Stimulated activated CD8-positive, alpha-beta memory T cell treated with anti-CD3 and anti-CD28 coated beads, Interleukin-4, amount 100 ng/mL, for 4 hours (primary cell): ENCODE measurements at places on chromosomes 13 and 19.

DNA sequence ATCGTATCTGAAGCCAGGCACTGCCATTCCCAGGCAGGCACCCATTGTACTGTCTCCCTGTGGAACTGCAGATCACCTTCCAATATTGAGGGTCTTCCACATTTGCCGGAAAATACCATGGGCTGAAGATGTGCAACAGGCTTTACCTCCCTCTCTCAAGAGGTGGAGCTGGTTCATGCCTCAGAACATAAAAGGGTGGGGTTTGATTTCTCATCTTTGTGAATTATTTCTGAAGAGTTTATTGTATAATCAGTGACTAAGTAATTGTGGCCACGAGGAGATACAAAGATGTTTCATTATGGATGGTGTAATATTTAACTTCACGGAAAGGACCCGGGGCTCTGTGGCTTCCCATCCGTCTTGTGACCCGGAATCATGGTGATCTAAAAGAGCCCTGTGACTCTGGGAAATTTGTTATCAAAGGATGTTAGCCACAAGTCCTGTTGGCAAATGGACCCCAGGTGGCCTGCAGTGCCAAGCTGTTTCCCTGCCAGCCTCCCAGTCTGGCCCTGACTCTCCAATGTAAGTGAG, 230.5 kb downstream of the LACC1 start:
- no peak for DNase-seq

GRCh38 chr13:32538143-32538620, 413 bp downstream of the N4BP2L2 start:
- DNase-seq, result no peak

- no peak for DNase-seq
Observed at GRCh38 chr13:98273824-98274742, 97.0 kb upstream of the RNF113B start.

DNA sequence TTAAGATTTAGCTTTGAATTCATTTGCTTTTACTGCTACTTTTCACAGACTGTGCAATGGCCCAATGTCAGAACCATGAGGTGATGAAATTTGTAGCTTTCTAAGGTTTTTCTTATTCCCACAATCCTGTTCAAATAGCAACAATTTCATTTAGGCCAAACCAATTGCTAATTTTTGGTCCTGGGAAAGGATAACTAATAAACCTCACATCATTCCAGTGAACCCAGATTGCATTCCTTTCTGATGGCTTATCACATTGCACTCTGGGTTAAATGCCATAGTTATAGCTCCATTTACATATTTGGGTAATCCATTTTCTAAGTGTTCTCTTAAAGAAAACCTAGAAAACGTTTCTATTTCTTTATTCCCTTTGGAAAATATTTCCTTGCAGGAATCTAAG, 22.9 kb upstream of the POMP start:
- no peak for DNase-seq

- DNase-seq, result no peak
Observed at GRCh38 chr13:76937281-76937820, 11.0 kb upstream of the ACOD1 start.

DNA sequence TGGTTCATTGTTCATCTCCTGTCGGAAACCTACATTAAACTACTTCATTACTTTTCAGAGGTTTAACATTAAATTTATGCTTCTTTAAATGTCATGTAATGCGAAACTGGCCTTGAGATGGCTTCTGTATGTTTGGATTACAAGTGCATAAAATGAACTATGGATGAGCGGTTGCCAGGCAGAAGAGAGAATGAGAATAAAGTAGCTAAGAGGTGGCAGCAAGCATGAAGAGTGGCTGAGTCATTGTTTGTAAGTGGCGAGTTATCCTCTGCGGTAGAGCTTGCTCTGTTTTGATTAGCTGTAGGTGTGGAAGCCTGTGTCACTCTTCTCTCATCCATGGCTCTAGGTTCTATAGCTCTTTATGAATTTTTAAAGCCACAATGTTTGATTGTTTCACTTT, 1139.6 kb upstream of the PCDH9 start:
- no peak for DNase-seq

GRCh38 chr13:67620665-67621064, 390.5 kb upstream of the PCDH9 start:
- no peak for DNase-seq

DNA sequence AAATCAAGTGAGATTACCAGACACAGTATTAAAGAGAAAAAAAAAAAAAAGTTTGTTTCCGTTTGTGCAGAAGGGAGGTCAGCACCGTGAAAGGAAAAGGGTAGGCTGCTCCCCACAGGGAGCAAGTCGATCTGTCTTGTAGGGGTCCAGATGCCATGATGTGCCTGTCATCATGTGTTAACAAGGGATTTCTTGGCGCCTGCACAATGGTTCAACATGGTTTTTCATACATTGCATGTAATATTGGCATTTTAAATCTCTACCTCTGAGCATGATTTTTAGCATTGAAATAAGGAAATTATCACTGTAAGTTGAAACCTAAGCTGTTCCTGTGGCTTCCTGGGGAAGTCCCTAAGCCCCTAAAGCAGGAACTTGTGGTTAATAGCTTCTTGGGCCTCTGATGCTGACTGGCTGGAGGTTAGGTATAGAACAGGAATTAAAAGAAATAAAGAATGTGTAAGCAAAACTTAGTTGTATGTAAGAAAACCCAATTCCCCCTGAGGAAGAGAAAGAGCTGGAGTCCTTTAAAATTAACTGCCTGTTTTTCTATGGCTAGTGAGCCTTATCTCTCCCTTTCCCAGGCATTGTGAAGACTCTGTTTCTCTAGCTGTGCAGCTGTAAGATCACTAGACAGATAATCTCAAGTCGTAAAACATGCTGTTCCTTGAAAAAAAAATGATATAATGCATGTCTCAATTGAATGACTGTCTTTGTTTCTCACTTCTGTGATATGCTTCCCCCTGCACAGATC, 7.4 kb upstream of the FCGBP start:
- DNase-seq, result peak; percentile 26

GRCh38 chr19:532561-533363, 1.2 kb downstream of the CDC34 start:
- DNase-seq, result no peak

DNA sequence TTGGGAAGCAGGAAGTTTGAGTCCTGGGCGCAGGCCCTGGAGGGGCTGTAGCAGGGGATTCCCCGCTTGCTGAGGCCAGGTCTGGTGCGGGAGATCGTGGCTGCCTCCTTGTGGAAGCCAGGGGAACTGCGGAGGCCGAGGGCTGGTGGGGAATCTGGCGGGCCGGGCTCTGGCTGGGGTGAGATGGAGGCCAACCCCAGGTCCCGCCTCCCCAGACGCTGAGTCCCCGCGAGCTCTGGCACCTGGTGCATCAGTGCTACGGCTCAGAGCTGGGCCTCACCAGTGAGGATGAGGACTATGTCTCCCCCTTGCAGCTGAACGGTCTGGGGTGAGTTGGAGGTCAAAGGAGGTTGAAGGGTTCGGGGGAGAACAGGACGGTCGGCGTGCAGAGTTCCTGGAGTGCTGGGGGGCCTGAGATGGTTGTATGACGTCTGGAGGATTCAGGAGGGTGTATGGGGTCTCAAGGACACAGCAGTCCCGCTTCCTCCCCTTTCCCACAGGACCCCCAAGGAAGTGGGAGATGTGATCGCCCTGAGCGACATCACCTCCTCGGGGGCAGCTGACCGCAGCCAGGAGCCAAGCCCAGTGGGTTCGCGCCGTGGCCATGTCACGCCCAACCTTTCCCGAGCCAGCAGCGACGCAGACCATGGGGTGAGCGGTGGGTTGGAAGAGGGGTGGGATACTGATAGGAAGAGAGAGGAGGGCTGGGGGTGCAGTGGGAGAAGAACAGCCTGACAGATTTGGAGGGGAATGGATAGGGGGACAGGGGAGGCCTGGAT, 13.1 kb downstream of the GRAMD1A start:
- DNase-seq, result peak; percentile 57

DNA sequence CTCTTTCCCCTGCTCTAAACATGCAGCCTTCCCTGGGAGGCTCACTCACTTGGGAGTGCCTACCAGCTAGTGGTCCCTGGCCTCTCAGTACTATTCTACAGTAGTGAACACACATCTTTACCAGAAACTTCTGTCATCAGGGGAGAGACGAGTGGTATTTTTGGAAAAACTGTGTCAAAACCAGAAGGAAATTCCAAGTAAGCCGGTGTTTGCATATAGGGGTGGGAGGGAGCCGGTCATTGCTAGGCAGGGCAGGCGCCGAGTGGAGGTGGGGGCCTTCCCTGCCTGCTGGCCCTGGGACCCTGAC, 7.0 kb downstream of the RPS9 start:
- DNase-seq, result no peak

DNA sequence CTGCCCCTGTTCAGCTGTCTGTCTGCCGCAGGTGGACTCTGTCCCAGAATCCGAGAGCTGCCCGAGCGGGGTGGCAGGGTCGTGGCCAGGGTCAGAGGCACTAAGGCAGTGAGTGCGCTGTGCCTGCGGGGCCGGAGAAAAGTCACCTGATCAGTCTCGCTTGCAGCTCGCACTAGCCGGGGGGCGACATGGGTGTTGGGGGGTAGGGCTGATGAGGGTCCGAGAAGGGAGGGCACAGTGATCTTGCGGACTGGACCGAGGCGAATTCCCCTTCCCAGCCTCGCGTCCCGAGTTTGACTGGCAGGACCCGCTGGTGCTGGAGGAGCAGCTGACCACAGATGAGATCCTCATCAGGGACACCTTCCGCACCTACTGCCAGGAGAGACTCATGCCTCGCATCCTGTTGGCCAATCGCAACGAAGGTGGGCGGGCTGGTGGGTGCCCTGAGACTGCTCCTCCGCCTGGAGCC, 627 bp downstream of the GCDH start:
- no peak for DNase-seq

- peak; percentile 32 for DNase-seq
Observed at GRCh38 chr19:49017666-49018351, 918 bp upstream of the LHB start.

DNA sequence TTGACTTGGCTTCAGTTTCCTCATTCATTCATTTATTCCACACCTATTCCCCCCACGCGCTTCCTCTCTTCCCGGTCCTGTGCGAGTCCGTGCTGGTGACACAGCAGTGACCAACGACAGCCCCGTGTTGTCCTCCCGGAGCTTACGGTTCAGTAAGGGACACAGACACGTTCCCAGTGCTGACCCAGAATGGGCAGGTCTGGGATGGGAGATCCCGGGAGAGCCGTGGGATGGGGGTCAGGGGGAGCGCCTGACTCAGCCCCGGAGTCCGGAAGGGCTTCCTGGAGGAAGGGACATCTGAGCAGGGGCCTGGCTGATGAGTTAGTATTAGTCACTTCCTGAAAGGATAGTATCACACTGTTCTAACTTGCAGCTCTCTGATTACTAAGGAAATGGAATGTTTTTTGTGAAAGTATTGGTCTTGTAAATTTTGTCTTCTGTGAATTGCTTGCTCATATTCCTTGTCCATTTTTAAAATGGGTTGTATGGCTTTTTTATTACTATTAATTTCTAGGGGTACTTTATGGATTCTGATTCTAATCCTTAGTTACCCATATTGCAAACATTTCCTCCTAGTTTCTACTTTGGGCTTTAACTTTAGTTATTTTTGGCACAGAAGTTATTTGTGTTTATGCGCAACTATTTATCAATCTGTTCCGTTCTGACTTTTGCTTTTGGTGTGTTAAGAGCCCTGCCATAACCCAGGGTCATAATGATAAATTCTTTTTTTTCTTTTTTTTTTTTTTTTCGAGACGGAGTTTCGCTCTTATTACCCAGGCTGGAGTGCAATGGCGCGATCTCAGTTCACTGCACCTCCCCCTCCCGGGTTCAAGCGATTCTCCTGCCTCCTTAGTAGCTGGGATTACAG, 708 bp upstream of the ERCC1 start:
- DNase-seq, result no peak

GRCh38 chr19:46068345-46069258, 27.8 kb upstream of the IGFL4 start:
- no peak for DNase-seq

- no peak for DNase-seq
Observed at GRCh38 chr13:74869846-74870245, 612.1 kb downstream of the TBC1D4 start.

- DNase-seq, result no peak
Observed at GRCh38 chr13:80371840-80372509, 31.0 kb upstream of the SPRY2 start.

DNA sequence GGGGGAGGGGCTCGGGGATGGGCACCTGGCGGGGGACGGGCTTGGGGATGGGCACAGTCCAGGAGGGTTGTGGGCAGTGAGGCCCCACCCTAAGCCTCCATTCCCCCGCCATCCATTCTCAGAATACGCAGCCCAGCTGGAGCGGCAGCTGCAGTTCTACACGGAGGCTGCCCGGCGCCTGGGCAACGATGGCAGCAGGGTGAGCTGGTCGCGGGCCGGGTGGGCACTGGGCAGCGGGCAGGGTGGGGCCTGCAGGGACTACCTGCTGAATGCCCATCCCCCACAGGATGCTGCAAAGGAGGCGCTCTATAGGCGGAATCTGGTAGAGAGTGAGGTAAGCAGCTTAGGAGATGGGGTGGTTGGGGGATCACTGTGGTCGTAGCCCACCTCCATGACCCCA, 8.3 kb downstream of the PODNL1 start:
- DNase-seq, result no peak

DNA sequence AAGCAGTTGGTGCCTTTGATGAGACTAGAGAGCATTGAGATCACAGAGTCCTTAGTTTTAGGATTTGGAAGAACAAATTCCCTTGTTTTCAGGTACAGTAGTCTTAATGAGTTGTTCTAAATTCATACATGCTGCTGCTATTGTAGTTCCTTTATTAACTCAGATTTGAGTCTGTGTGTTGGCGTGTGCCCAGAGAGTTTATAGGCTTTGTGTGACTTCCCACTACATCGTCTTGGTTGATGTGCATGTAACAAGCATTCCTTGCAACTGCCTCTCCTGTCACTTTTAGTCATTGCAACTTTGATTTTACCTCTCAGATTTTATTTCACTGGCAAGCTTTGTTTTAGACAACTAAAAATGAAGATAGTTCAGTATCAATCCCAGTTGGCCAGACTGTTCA, 135.5 kb downstream of the ZAR1L start:
- no peak for DNase-seq

DNA sequence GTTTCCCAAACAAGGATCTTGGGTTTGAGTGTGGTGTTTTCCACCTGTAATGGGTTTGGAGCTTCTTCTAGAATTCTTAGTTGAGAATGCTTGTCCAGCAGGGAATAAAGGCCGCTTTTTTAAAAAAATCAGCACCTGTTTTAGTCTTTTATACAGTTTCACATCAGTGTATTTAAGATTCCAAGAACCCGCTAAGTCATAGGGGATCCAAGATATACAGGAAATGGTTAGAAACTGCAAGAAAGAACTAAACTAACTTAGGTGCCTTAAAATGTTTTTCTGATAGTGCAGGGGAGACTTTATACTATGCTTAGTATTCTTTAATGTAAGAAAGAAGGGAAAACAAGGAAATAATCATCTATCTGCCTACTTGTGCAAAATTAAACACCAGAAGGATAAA, 74.7 kb downstream of the C13orf42 start:
- no peak for DNase-seq

GRCh38 chr19:6516659-6517291, 14.1 kb upstream of the TNFSF9 start:
- peak; percentile 95 for DNase-seq
